CD4-positive, alpha-beta T cell (primary cell): ENCODE measurements at places on chromosomes 13 and 19.

DNA sequence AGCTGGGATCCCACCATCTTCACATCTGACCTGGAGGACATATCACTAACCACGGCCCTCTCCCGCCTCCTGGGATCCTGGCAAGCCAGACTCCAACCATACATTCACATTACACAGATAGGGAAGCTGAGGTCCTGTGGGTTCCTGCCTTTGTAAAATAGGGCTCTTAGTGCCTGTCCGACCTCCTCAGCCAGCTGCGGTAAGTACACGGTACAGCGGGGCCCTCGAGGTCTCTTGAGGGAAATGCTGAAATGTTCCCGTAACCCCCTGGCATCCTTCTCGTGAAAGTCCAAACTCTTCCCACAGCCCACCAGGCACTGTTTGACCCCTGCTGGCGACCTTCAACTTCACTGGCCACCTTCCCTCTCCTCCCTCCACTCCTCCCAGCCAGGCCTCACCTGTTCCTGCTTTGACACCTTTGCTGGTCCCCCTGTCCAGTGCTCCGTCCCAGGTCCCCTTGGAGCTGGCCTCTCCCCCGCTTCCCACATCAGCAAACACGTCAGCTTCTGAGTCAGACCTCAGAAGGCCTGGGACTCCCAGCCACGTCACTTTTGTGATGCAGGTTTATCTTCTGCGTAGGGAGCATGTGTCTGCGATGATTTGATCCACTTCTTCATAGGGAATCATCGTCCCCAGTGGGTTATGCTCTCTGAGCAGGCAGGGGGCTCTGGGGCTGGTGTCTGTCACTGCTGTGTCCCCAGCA is 8.8 kb upstream of the GNG7 start:
- DNase-seq, result no peak

- no peak for DNase-seq
Measured at GRCh38 chr13:112670864-112671263, 19.0 kb upstream of the ATP11A start.

GRCh38 chr19:42125536-42125935 is 6.7 kb downstream of the POU2F2 start:
- DNase-seq, result no peak

DNA sequence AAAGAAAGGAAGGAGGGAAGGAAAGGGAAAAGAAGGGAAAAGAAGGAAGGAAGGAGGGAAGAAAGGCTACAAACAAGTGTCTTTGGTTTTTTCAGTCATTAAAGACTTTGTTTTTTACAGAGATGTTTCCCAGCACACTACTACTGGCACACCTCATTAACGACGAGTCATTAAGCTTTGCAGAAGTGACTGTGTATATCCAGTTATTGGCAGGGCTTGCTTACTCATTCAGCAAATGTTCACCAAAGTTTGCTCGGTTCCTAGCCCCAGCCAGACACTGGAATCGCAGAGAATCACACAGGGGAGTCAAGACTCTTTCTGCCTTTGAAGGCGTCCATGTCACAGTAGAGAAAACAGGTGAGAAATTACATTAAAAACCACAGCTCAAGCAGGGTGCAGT is 4.3 kb downstream of the NLRP12 start:
- DNase-seq, result no peak

- no peak for DNase-seq
Measured at GRCh38 chr19:46710687-46711086, 6.2 kb downstream of the PRKD2 start.

DNA sequence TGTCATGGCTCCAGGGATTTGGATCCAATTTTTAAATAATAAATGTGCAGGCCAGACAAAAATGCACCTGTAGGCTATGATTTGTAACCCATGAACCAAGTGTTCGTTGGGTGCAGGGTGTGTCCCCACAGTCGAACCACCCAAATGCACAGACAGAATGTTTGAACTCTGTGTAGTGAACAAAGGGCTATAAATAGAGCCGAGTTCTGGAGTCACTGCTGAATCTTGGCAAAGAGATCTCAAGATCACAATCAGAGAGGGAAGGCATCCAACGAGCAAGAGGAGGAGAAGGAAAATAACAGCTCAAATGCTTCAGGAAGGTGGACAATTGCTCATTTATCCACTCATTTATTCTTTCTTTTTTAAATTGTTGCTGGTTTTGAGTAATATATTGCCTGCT is 547.9 kb downstream of the FGF9 start:
- no peak for DNase-seq

DNA sequence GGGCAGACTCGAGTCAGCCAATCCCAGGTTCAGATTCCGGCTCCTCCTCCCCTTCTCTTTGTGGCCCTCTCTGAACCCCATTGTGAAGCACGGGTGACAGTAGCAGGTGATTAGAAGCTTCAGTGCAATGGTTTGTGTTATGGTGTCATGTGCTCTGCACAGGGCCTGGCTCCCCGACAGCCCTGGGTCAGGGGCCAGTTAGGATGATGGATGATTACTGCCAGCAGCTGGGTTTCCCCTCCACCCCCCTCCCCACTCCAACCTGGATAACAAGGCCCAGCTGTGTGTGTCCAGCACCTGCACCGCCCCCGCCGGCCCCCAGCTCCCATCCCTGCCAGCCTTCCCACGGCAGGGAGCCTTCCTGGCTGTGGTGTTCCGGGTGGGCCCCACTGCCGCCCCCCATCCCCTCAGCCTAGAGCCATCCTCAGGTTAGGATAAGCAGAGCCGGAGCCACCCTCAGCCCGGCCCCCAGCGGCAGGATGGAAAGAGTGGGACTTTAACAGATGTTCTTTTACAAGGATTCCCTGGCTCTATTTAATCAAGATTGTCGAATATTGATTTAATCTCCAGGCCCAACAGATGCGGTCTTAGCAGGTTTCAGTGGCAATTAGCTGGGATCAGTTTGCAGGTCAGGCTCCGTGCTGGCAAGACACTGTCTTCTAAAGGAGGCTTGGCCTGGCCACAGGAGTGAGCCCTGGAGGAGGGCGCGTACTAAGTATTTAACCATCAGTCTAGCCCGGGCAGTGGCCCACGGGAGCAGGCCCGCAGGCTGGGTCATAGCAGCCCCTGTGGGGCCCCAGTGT is 156.2 kb downstream of the SIPA1L3 start:
- DNase-seq, result no peak

DNA sequence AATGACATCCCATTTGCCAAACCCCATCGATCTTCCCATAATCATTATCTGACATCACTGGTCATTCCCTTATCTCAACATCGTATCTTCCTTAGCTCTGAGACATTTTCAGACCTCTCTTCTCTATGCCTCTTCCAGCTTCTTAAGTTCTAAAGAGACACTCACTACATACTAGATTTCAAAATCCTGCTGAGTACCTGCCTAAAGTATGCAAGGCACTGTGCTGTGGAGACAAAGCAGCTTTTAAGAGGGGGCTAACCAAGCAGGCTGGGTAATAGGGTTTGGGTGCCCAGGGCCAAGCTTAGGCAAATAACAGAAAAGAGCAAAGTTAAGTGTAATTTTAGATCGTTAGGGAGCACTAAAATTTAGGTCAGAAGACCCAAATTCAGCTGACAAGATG is 3.4 kb upstream of the POMP start:
- DNase-seq, result no peak

- DNase-seq, result no peak
Measured at GRCh38 chr13:44231786-44232516, 141.7 kb upstream of the SERP2 start.
